ENCODE measurements at places on chromosomes 7 and 10. TPM values are rescaled to one million over a fixed set of nuclear protein-coding genes. Genes with fewer than 3 reads are reported as not detected.

KLLN gene
- 0.47 TPM for total RNA-seq

EBF3 gene
- 9.0 TPM for total RNA-seq

SLC18A3 gene
- not detected for total RNA-seq

ACBD7 gene
- 0.79 TPM for total RNA-seq

PILRA gene
- 0.26 TPM for total RNA-seq

KIAA1549 gene
- total RNA-seq, result 0.63 TPM

SLC16A9 gene
- total RNA-seq, result 0.26 TPM

ERVW-1 gene
- total RNA-seq, result not detected

PAX4 gene
- total RNA-seq, result not detected

AKR1D1 gene
- total RNA-seq, result not detected

CH25H gene
- 0.26 TPM for total RNA-seq

TRIM74 gene
- total RNA-seq, result not detected

AS3MT gene
- 8.1 TPM for total RNA-seq

STEAP1 gene
- total RNA-seq, result 30.7 TPM

PTPRE gene
- 0.52 TPM for total RNA-seq

SUGCT gene
- total RNA-seq, result 18.8 TPM

UCMA gene
- total RNA-seq, result not detected

RNF133 gene
- total RNA-seq, result 0.16 TPM

FKBP14 gene
- total RNA-seq, result 25.4 TPM

VWDE gene
- 0.16 TPM for total RNA-seq

KIAA1217 gene
- total RNA-seq, result 1.4 TPM

CCDC3 gene
- total RNA-seq, result 0.16 TPM

SPDYE6 gene
- total RNA-seq, result not detected

ASZ1 gene
- total RNA-seq, result not detected

ABCC2 gene
- 0.60 TPM for total RNA-seq

CPA2 gene
- not detected for total RNA-seq

OPN4 gene
- not detected for total RNA-seq

SYT15 gene
- under 0.01 TPM for total RNA-seq

AUTS2 gene
- 1.9 TPM for total RNA-seq
